ENCODE measurements at places on chromosomes 1 and 21. TPM values are rescaled to one million over a fixed set of nuclear protein-coding genes. Genes with fewer than 3 reads are reported as not detected.

The CFHR1 gene
- 0.24 TPM for total RNA-seq

DNA sequence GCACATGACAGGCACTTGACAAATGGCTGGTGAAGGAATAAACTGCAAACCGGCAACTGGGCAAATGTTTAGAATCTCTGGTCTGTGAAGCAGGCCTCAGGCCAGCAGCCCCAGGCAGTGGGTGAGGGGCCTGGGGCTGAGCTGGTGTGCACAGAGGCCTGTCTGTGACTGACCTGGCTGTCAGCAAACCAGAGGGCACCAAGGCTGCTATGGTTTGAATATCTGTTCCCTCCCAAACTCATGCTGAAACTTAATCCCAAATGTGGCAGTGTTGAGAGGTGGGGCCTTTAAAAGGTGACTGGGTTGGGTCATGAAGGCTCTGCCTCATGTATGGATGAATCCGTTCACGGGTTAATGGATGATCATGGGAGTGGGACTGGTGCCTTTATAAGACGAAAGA lies 139.8 kb downstream of the DMRTB1 start:
- ATAC-seq, result no peak

DNA sequence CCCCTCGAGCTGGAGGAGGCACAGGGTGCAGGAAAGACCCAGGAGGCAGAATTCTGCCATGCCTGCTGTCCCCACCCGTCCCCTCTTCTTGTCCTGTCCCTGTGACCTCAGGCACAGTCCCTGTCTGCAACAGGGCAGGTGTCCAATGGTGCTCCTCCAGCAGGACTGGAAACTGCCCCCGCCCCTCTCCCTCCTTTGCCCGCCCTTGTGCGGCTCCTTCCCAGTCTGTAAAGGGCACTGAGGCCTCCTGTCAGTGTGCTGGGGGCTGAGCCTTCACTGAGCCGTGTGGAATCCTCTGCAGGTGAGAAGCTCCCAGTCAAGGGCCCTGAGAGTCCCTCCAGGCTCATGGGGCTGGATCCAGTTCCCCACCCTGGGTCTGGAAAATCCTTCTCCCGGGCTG lies 28.9 kb downstream of the PRDM16 start:
- ATAC-seq, result no peak

The CAMK1G gene
- total RNA-seq, result 0.21 TPM

DNA sequence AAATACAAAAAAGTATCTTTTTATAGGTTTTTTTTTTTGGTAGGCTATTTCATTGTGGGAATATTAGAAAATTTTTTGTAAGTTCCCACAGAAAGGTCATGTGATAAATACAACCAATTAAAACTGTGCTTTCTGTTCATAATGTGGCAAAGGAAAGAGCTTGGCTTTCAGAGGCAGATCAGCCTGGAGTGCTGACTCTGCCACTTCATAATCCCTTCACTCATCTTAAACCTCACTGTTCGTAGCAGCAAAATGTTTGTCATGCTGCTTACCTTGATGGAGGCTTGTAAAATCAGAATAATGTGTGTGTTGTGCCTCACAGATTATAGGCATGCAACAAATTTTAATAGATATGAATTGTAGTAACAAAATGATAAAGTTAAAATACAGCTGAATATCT lies 176.8 kb downstream of the ZP4 start:
- no peak for ATAC-seq

GRCh38 chr1:215358356-215358755 lies 208.7 kb upstream of the KCTD3 start:
- ATAC-seq, result no peak

GRCh38 chr1:55684131-55684650 lies 469.0 kb upstream of the USP24 start:
- no peak for ATAC-seq

DNA sequence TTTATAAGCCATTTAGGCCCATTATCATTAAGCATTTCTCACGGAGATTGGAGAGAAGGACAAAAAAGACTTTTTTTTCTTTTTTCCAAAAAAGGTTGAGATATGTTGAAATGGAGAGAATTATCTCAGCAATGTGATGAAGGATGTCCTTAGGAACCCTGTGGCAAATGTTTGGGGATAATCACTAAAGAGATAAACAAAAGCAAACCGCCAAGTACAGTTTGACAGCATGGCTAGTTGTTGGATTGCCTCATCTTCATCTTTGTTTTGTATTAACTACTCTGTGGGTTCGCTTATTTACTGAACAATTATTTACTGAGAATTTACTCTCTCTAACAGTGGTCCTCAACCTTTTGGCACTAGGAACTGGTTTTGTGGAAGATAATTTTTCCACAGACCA lies 97.4 kb upstream of the HP1BP3 start:
- ATAC-seq, result no peak

The DPT gene
- not detected for total RNA-seq

- ATAC-seq, result no peak
Observed at GRCh38 chr1:145993618-145994390, 2.6 kb downstream of the TXNIP start.

GRCh38 chr1:208278638-208279037 lies 34.5 kb upstream of the PLXNA2 start:
- no peak for ATAC-seq

The AIRE gene
- total RNA-seq, result not detected

GRCh38 chr21:14560555-14560954 lies 14.4 kb upstream of the SAMSN1 start:
- ATAC-seq, result peak; percentile 60

All from activated T-helper 17 cell treated with anti-CD3 and anti-CD28 coated beads, Interleukin-2, amount 50 U/mL, for 72 hours (primary cell).